ENCODE measurements at places on chromosomes 16 and 17.
A peak's percentile ranks its signal among the peaks of the same experiment; 100 is the strongest.

DNA sequence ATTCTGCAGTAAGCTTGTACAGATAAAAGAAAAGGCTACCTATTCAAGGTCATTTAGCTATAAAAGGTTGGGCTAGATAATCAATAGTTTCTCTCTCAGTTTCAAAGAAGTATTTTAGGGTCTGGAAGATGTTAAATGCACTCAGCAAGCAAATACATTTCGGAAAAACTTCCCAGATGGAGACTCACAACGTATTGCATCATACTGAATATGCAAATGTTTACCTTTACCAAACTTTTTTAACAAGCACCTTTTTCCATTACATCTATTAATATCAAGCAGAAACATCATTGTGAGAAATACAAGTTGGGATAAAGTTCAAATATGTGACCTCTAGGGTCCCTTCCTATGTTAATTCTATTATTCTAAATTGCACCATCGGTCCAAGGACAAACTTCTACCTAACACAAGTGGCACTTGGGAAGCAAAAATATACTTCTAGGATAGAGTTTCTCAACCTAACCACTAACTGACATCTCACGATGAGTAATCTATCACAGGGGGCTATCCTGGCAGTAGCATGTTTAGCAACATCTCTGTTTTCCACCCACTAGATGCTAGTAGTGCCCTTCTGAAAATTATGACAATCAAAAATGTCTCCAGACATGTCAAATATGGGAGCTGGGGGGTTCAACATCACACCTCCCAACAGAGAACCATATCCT lies 14.5 kb downstream of the KANSL1 start:
- no peak for DNase-seq

DNA sequence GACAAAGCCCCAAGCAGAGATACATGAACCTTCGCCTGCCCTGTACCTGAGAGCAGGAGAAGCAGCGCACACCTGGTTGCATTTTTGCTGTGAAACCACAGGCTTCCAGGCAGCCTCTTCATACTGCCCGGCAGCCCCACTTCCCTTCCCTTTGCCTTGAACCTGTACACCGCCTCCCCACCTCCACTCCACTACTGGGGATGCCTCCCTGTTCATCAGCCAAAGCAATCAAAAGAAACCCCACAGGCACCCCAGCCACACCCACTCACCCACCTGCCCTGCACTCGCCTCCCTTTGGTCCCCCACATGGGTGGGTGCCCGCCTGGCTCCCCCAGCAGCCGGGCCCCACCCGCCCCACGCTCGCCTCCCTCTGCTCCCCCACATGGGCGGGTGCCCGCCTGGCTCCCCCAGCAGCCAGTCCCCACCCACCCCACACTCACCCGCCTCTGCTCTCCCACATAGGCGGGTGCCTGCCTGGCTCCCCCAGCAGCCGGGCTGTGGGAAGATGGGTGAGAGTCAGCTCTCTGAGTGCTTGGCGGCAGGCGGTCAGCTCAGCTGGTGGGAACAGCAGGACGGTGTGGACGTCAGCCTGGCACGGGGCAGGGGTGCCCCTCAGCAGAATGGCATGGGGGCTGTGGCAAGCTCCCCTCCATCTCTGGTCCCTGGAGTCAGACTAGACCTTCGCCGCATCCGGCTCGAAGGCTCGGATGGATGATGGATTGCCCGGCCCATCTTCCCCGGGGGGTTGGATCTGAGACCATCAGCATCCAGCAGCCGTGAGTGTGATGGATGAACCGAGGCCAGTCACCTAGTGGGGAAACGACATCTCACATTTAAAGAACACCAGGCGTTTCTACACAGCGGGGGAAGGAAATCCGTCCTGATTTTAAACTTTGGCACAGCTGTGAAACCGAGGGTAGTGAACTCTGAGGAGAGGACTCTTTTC lies 135.6 kb downstream of the BANP start:
- no peak for DNase-seq

GRCh38 chr16:1280783-1281182 lies 24.9 kb downstream of the TPSD1 start:
- DNase-seq, result no peak

DNA sequence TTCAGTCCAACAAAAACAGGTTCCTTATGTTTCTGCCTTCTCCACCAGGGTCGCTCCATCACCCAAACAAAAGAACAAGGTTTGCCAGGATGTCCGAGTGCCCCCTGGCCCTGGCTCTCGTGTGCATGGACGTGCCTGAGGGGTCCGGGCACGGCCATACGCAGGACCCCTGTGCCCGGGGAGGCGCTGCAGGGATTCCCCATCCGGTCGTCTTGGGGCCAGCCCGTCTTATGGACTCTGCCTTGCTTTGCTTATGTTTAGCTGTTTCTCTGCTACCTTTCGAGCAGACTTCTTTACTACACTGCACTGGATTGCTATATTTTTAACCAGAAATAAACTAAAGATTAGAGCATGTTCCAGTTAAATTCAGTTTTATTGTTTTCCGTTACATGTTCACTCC lies 68.0 kb downstream of the KLHDC4 start:
- no peak for DNase-seq

- no peak for DNase-seq
Observed at GRCh38 chr16:65372171-65372570, 250.3 kb upstream of the CDH11 start.

DNA sequence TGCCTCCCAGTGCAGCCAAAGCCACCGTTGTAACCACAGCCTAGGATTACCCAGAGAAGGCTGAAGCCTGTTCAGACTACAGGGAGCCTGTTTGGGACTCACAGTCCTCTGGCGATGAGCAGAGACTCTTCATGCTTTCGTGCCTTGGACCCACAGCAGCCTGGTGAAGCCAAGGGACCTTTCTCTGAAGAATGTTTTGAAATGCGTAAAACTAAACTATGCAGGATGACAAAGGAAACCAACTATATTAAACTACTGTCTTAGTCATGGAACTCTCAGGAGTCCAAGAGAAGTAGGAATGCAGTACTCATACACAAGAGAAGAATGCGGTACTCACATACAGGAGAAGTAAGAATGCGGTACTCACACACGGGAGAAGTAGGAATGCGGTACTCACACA lies 20.9 kb downstream of the ABR start:
- no peak for DNase-seq

- DNase-seq, result no peak
Observed at GRCh38 chr16:884232-884631, 83.7 kb upstream of the GNG13 start.

DNA sequence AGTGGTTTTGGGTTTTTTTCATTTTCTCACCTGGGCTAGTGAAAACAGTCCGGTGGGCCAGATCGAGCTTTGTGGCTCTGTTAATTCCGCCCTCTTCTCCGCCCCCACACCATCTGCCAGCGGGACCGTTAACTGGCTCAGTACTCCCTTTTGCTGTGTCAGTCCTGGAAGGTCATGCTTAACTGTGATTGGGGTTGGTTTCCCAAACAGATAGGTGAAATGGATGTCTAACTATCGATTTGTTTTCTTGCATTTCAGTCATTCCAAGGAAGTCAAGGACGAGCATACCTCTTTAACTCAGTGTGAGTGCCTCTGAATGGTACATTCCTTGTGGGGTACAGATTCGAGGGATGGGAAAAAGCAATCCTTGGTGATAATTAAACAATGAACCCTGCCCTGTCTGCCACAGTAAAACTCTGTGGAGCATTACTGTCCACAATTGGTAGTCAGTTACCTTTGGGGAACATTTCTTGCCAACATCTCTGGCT lies 56.7 kb downstream of the YPEL2 start:
- no peak for DNase-seq

DNA sequence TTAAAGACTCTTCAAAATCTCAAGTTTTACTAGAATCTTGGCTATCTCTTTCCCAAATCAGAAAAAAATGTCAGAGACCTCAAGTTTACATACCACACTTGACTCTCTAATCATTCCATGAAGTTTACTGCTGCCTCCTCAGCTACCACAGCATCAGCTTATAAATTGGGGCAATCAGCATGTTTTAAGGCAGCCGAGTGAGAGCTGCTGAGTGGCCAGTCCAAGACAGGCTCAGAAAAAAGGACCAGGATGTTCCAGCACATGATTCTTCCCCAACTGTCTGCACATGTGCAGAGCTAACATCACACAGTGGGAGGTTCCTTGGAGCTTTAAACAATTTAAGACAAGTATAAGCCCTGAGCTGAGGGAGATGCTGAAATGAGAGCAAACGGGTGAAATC lies 140.6 kb upstream of the NUDT7 start:
- no peak for DNase-seq

- peak; percentile 71 for DNase-seq
Observed at GRCh38 chr16:17331071-17331607, 139.6 kb downstream of the XYLT1 start.

- no peak for DNase-seq
Observed at GRCh38 chr17:77472468-77473310, 331.9 kb downstream of the SEC14L1 start.

- DNase-seq, result no peak
Observed at GRCh38 chr17:54864636-54865356, 35.9 kb upstream of the TOM1L1 start.

GRCh38 chr16:1182950-1183907 lies 30.3 kb downstream of the CACNA1H start:
- DNase-seq, result peak; percentile 83

DNA sequence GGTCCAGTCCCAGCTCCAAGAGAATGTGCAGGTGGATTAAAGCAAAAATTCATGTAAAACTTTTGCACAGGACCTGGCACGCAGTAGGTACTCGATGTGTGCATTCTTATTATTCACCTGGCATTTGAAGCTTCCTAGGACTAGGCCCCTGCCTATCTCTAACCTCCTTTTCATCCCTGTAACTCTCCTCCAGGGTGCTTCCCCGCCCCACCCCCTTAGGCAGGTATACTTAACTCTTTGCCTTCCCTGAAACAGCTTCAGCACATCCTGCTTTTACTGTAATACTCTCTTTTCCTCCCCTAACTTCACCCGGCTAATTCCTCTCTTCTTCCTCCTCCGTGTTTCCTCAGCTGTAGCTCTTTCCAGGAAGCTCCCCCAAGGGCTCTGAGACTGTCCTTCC lies 54.8 kb downstream of the CDK5R1 start:
- no peak for DNase-seq
